ENCODE measurements at places on chromosomes 4 and X.

GRCh38 chrX:72258174-72258573 lies 18.9 kb downstream of the RPS4X start:
- DNase-seq = no peak

GRCh38 chr4:103998756-103999155 lies 279.0 kb upstream of the TACR3 start:
- no peak for DNase-seq

- DNase-seq = no peak
Measured at GRCh38 chr4:159966746-159967145, 863.9 kb downstream of the RAPGEF2 start.

GRCh38 chr4:53039741-53040458 lies 177.8 kb downstream of the RASL11B start:
- no peak for DNase-seq

DNA sequence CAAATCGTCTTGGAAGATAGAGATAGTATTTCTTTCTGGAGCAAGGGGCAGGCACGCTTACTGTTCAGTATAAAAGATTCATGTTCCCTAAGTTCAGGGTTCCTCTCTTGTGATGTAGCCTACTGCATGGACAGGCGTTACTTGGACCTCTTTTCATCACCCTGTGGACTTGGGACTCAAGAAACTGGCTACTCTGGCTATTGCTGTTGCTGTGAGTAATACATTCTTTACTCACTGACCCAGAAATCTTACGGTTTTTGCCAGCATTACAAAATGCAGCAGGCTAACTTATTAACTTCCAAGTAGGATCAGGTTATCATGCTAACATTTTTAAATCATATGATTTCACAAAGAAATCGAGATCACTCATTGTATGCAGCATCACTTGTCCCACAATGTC lies 12.8 kb upstream of the GUCY1B1 start:
- no peak for DNase-seq

Data from endothelial cell (in vitro differentiated cells).